ENCODE measurements at places on chromosomes 7 and 10. TPM values are rescaled to one million over a fixed set of nuclear protein-coding genes. Genes with fewer than 3 reads are reported as not detected.

Gene TCAF2
- 13.2 TPM for polyA plus RNA-seq

Gene CD36
- polyA plus RNA-seq, result 373 TPM

DNA sequence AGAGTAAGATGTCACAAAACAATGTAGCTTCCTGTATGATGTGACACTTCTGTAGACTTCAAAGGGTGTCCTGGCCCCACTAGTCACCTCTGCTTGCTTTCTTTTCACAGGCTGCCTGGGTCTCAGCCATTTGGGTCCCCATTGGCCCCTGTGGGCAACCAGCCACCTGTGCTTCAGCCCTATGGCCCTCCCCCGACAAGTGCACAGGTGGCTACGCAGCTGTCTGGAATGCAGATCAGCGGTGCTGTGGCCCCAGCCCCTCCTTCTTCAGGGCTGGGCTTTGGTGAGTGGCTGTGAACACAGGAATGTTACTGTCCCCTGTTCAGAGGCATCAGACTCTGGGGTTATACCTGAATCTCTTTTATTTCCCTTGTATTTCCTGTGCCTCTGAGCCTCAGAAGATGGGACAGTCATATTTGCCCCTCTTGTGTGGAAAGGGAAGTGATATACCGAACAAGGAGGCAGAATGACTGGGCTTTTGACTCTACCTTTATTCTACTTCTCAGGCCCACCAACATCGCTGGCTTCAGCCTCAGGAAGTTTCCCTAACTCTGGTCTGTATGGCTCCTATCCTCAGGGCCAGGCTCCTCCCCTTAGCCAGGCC lies 15.4 kb downstream of the SEC24C start:
- DNase-seq, result no peak

Gene OPALIN
- not detected for polyA plus RNA-seq

Gene ZNF853
- 13.3 TPM for polyA plus RNA-seq

DNA sequence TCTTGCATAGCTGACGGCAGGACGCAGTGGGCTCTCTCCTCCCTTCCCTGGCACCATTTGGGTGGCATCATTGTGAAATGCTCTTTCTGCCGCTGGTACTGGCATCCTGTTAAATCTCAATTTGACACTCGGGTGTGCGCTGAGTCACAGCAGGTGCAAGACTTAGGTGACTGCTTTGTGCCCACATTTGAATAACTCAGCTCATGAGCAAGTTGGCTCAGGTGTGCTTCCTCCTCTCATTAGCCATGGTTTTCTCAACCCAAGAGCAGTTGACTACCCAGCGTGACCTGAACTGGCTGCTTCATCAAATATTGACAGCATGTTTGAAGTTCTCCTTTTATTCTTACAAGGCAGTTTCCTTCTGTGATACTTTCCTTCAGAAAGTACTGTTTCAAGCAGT lies 24.6 kb upstream of the NFE2L3 start:
- no peak for DNase-seq

- no peak for DNase-seq
Observed at GRCh38 chr7:99437946-99438572, 539 bp downstream of the PTCD1 start.

GRCh38 chr10:107814865-107815487 lies 650.5 kb upstream of the SORCS1 start:
- DNase-seq, result peak; percentile 17

GRCh38 chr7:43872406-43873110 lies 3.2 kb upstream of the MRPS24 start:
- peak; percentile 84 for DNase-seq

GRCh38 chr7:135744938-135745702 lies 3.5 kb downstream of the FAM180A start:
- DNase-seq, result no peak

All from muscle of back (tissue), 13 donors.